ENCODE measurements at places on chromosomes 5 and 9. TPM values are rescaled to one million over a fixed set of nuclear protein-coding genes. Genes with fewer than 3 reads are reported as not detected.

GRCh38 chr5:173016598-173017046, 33.1 kb downstream of the ATP6V0E1 start:
- DNase-seq, result peak; percentile 67

DNA sequence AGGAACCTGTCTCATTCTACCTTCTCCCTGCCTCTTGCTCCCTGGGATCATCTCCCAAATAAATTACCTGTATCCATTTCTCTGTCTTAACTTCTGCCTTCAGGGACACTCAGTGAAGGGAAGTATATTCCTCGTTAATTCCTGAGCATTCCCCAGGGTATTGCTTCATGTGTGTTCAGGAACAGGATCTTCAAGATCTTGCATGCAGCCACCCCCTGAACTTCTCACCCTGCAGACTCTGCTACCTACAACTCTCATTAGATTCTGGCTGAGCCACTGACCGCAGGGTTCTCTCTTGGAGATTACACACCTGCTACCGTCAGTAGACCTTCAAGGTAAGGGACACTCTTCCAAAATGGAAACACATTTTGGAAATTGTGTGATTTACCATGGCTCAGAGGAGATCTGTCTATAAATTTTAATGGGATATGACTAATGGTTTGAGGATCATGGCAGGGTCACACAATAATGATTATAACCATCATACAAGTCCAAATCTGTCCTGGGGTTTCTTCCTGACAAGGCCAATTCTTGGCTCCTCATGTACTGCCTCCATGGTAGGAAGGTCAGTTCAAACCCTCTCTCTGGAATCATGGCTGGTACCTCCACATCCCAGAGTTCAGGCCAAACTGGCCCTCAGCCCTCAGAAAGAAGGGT, 38.9 kb upstream of the UGCG start:
- no peak for DNase-seq

MARCHF11 gene
- not detected for total RNA-seq

TLX3 gene
- not detected for total RNA-seq

- no peak for DNase-seq
These were observed 16.5 kb downstream of the SH3TC2 start for GRCh38 chr5:149046196-149046829.

DNA sequence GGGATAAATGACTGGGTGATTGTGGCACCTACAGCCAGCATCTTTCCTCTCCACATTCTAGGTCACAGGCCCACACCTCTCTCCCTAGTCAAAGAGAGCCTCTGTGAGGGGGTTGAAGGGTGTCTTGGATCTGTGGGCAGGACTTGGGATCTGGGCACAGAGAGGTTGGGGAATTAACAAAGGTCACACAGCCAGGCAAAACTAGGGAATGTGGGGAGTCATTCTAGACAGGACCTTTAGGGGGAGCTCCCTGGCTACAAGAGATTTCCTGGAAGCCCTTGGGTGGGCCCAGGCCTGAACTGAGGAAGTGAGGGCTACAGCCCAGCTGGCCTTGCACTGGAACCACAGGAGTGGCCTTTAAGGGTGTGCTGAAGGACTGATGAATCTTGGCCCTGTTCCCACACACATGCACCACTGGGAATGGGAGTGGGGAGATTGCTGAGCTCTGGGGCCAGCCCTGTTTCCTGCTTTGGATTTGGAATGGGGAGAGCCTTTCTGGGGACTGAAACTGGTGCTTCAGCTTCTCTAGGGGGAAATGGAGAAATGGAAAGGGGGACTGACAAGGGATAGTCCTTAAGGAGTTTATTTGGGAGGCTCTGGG, 12.4 kb upstream of the CXXC5 start:
- peak; percentile 82 for DNase-seq

- DNase-seq, result no peak
These were observed 61.3 kb upstream of the EPB41L4B start for GRCh38 chr9:109382182-109382581.

DNA sequence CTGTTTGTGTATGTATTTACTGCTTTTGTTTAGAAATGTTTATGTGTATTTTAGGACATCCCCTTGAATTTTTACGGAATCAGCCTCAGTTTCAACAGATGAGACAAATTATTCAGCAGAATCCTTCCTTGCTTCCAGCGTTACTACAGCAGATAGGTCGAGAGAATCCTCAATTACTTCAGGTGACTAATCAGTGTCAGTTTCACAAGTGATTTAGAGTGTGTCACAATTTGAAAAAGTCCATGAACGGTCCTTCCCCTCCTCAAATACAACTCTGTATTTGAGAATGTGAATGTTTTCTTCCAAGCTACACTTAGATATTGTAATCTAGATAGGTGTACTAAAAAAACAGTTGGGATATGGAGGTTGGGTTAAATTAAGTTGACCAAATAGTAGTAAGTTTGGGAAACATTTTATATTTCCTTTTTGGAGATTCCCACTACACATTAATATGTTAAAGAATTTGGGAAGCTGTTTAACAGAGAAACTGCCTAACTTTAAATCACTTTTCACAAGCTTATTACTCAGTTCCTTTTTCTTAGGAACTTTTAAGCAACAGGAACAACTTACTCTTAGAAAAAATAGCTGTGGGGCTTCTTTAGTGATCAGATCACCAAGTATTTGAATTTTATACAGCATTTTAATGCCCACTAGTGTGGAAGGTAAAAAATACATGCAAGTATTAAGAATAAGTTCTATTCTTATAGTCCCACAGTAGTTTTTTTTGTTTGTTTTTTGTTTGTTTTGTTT, 40.9 kb downstream of the RAD23B start:
- no peak for DNase-seq

PPP1R26 gene
- total RNA-seq, result 9.7 TPM

DNA sequence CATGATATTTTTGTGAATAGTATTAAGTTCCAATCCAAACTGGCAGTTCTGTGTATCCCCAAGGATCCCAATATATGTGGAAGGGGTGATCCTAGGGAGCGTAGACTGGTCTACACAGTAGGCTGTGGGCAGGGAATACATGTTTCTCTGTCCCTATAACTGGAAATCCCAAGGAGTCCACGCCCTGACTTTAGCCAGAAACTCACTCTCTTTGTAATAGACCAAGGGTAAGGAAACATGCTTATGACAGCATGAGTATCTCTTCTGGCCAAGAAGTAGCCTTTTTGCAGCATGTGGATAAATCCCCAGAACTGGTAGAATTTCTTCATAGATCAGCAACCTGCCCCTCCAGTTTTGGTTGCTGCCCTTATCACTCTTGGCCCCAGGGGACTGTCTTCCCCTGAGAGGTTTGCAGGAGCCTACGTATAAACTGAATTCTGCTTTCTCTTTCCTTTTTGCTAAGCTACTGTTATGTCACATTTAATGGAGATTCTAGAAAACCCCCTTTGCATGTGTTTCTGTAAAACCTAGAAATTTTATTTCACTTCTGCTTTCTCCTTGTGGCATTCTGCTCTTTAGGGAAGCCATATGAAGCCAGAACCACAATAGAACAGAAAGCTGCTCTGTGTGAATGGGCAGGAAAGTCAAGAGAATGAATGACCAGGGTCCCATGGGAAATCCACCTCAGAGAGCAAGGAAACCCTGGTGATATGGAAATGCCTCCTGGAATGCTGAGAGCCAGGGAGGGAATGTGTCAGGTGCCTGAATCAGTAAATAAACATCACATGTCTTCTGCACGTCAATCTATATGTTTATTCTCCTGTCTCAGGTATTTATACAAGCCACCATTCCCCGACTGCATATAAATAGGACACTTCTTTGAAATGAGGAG, 3.5 kb downstream of the IFNA2 start:
- no peak for DNase-seq

DNA sequence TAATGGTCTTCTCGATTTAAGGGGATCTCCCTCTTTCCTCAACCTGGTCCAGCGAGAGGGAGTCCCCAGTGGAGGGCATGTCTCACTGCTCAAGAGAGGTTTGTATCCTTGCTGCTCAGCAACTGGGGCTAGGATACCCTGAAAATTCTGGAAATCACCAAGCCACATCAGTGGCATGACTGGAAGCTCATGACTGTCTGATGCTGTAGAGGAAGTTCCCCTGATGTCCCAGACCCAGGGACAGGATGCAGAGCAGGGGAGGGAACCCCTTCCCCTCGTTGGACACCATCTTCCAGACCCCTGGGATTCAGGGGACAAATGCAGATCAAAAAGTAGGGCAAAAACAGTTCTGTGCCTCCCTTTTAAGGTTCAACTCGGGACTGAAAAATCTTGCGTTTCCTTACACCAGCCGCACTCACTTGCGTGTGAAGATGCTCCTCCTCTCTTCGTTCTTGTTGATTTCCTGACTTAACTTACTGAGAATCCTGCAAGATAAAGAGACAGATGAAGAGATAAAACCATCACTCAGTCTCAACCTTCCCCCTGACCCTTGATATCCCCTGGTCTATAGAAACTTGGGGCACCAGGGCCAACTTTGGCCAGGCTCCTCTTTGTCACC, 22.1 kb downstream of the LCP2 start:
- no peak for DNase-seq

DNA sequence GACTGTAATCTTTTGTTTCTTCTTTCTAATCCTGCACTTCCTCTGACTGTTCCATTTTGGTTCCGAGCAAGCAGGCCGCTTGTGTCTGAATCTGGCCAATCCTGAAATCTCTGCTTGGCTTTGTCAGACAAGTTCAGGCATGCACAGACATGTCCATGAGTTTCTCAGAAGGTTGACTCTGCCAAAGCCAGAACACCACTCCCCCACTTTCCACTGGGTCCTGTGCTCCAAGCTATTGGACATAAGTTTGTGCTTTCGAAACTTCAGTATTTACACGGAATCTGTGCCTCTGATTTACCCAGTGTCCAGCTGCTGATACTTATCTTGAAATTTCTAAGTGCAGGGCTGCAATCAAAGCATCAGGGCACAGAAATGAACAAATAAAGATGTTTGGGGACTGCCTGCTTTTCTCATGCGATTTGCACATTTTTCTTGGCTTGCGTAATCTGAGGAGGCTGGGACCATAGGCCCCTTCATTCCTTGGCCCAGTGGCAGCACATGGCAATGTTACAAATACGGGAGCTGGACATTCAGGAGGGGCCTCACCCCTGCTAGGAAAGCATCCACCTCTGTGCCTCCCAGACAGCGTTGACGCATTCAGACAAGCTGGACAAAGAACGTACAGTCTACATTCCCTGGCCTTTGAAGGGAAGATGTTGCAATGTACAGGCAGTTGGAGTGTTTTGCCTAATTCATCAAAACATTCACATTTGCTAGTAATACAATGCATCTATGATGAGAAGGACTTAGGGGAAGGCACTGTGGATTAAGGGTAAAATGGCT, 209.2 kb upstream of the PAPPA start:
- peak; percentile 1 for DNase-seq

QSOX2 gene
- 6.3 TPM for total RNA-seq

GRCh38 chr5:150329881-150330876, 27.3 kb upstream of the TCOF1 start:
- no peak for DNase-seq

QRFP gene
- not detected for total RNA-seq

GRCh38 chr9:115972843-115973595, 180.6 kb upstream of the PAPPA start:
- DNase-seq, result no peak

JADE2 gene
- total RNA-seq, result 17.5 TPM

MOB3B gene
- 0.99 TPM for total RNA-seq

DNA sequence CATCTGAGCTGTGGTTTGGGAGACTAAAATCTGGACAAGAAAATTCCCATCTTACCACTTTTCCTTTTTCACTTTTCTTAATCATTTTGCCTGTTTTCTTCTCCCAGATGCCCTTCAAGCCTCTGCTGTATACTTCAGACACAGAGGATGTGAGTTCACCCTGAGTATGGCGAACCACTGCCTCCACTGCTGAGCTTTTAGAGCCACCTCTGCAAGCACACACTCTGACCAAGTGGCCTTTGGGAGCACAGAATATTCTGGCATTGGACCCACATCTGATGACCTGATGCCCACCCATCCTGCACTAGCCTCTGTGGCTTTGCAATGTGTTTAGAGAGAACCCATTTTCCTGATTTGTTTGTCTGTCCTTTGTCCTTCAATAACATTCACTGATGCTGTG, 32.5 kb downstream of the TERT start:
- no peak for DNase-seq

SH3GL2 gene
- not detected for total RNA-seq

GRCh38 chr9:14748373-14748772, 25.8 kb upstream of the CER1 start:
- no peak for DNase-seq

- no peak for DNase-seq
These were observed 113.7 kb downstream of the BAAT start for GRCh38 chr9:101271102-101271501.

DNA sequence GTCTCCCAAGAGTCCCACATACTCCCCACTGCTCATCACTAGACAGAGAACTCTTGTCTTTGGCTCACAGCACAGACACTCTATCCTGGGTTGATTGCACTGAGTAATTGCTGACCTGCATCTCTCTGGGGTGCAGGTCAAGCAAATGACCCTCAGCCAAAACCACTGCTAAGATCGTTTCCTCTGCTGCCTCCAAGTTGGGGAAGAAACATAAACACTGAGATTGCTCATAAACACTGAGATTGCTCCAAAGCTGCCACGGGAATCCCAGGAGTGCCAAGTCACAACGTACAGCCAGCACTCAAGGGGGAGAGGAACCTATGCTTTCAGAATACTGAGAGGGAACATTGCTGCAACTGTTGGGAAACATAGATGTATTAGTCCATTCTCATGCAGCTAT, 1402.1 kb upstream of the ACO1 start:
- DNase-seq, result no peak

DNA sequence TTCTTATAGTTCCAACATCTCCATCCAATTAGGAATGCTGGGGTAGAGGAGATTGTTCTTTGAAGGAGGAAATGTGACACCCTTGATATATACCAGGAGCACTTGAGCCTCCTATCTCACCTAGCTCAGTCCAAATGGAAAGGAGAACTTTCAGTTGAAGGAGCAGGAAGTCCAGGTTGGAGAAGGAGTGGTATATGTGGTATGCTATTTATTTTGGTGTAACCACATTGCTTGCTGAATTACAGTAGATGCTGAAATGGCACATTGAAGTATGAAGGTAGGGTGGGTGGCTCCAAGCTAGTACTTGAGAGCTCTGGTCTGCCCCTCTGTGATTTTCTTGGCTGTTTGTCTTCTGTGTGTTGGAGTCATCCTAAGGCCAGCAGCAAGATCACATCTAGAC, 6.1 kb downstream of the CSNK1G3 start:
- no peak for DNase-seq

- DNase-seq, result no peak
These were observed at the start of gene MAMDC4 for GRCh38 chr9:136851941-136852663. MAMDC4 (plus strand) TSS chr9:136852346; CDS start chr9:136852417, 71 bp downstream.

SLIT3 gene
- under 0.01 TPM for total RNA-seq

Data from lung microvascular endothelial cell (primary cell).